ENCODE measurements at places on chromosomes 16 and 17.

DNA sequence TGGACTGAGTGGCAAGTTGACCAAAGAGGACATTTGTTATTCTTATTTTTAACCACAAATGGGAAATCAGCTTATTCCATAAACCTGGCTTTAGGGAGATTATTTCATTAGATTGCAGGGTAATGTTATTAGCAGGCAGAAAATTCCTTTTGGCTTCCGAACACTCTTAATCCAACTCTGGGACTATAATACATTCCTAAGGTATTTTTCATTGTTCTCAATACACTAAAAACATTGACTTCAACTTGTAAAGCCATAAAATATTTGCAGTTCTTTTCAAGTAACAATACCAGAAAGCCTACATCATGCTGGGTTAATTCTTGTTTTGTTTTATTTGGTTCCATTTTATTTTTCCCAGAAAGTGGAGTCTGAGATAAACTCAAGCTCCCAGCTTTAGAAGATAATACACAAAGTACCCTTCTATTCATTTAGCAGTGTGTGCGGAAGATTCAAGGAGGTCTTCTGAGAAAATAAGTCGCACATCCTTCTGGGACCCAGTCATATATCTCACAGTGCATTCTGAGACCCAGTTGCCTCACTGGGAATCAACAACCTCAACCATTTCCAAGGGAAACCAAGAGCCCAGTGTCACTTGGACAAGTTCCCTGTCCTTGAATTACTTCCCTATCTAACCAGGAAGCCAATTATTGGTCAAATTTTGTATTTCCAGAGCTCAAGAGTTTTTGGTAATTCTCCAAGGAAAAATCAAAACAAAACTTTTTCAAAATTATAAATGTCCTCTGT is 389.6 kb upstream of the DYNLRB2 start:
- no peak for DNase-seq

- no peak for DNase-seq
Measured at GRCh38 chr17:7867881-7868329, 10.1 kb downstream of the CYB5D1 start.

GRCh38 chr17:80822021-80822699 is 169.5 kb upstream of the CHMP6 start:
- DNase-seq = no peak

DNA sequence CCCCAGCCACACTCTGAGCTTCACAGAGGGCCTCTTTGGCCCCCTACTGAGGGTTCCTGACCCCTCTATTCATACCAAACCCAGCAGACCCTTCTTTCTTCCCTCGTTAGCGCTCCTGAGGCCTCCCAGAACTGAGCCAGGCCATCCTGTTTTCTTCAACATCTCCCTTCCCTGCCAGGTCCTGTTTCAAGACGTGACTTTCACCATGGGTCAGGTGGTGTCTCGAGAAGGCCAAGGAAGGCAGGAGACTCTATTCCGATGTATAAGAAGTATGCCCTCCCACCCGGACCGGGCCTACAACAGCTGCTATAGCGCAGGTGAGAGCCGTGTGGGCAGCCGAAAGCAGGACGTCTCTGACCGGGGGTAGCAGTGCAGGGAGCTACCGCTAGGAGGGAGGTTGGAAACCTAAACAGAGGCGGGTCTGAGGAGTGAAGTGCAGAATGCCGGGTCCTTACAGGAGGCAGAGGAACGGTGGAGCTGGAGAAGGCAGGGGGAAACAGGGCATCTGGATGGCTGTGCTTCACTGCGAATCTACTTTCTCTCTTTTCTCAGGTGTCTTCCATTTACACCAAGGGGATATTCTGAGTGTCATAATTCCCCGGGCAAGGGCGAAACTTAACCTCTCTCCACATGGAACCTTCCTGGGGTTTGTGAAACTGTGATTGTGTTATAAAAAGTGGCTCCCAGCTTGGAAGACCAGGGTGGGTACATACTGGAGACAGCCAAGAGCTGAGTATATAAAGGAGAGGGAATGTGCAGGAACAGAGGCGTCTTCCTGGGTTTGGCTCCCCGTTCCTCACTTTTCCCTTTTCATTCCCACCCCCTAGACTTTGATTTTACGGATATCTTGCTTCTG is 1.3 kb upstream of the SENP3 start:
- no peak for DNase-seq

- DNase-seq = peak; percentile 27
Measured at GRCh38 chr16:54927125-54928015, 3.3 kb upstream of the IRX5 start.

DNA sequence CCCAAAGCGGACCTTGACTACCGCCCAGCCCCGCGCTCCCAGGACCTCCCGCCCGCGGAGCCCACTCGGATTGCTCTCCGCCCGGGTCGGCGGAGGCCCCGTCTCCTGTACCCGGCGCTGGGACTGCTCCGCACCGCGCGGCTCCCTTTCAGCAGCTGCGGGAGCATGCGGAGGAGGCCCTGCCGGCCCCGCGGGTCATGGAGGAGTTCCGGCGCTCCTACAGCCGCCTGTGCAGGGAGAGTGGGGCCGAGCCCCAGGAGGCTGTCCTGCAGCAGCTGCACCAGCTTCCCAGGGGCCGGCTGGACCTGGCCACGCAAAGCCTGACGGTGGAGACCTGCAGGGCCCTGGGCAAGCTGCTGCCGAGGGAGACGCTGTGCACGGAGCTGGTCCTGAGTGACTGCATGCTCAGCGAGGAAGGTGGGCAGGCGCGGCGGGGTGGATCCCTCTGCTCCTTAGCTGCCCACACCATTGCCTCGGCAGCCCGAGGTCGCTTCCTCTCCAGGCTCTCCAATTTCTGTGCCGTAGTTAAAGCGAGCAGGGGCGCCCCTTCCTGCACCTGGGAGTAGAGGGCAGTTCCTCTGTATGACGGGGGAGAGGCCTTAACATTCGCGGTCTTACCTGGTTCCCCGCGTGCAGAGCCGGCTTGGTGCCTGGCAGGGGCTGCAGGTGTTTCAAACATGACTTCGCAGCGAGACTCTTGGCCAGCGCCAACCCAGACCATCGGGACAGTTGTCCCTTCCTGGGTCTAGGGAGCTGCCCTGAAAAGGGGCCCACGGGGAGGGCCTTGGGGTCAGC is 539 bp downstream of the LRRC45 start:
- DNase-seq = no peak

GRCh38 chr16:2238838-2239675 is 2.8 kb downstream of the DNASE1L2 start:
- no peak for DNase-seq

DNA sequence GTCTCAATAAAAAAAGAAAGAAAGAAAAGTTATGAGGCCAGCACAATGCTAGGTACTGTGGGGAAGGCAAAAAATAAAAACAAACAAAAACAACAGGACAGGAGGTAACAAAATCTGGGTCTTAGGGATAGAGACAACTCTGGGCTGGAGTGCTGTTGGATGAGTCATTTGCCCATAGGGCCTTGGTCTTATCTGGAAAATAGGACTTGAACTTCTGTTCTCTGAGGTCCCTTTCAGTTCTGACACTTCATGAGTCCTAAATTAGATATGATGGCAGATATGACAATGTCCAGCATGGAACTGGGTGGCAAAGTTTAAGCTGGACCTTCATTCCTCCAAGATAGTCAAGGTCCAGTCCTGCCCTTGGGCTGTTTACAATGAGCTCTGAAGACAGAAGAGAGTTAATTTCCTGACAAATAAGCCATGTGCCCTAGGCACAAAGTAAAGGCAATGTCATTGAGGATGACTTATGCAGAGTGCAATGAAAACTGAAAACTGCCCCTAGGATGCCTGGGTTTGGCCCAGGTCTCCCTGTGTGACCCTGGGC is 8.9 kb upstream of the HDAC5 start:
- no peak for DNase-seq

- no peak for DNase-seq
Measured at GRCh38 chr17:35088356-35088880, 24.9 kb upstream of the RFFL start.

DNA sequence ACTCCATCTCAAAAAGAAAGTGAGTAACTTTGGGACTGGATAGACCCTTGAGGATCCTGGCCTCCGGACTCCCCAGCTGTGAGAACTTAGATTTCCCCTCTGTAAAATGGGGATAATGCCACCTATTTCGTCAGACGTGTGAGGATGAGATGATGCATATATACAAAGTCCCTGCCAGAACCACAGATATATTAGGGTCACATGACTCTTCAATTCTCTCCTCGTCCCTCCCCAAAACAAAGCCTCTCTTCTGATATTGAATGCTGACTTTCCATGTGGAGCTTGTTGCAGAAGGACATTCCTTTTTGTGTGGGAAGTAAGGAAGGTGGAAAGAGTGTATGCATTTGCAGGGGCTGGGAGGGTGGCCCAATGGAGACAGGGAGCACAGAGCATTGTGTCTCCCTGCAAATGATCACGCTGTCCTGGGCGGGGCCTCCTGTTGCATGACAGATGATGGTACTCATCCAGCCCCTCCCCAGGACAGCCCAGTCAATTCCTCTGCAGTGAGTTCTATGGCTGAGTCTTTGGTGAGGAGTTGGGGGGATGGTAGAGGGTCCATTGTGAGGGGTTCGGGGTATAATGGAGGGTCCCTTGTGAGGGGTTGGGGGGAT is 35.1 kb upstream of the MGAT5B start:
- DNase-seq = no peak

DNA sequence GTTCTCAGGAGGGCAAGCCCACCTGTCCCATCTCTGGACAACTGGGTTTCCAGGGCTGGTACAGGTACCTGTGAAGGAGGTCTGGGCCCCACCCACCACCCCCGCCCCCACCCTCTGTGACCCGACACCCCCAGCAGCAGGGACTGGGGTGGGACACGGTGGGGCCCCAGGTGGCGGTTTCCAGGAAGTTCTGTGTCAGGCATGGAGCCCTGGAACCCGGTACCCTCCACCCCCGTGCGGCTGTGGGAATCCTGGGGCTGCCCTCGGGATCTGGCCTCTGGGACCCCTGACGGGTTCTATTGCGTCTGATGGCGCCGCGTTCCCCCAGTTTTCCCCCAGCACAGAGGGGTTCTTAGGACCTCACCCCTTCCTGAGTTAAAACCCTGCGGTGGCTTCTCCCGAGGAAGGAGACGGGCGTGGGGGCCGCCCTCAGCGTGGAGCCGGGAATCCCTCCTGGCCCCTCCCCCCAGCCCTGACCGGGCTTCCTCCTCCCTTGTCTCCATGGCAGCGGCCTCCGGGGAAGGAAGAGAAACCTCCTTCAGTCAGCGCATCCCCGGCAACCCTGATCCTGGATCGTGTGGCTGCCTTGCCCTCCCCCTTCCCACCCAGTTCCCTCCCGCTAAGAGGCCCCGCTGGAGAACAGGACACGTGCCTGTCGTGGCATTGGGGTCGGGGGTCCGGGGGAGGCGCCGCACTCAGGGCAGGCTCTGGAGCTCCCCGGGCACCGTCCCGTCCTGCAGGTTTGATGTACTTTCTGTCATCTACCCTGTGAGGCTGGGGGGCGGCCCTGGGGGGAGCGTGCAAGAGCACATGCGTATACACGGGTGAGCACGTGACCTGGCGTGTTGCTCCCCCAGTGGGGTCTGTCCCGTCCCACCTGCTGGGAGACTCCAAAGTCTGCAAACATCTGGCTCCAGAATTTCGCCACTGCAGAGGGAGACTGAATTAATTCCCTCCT is 30.3 kb downstream of the CACNA1H start:
- DNase-seq = peak; percentile 93

GRCh38 chr17:76199469-76199868 is 40.8 kb downstream of the RNF157 start:
- DNase-seq = no peak

DNA sequence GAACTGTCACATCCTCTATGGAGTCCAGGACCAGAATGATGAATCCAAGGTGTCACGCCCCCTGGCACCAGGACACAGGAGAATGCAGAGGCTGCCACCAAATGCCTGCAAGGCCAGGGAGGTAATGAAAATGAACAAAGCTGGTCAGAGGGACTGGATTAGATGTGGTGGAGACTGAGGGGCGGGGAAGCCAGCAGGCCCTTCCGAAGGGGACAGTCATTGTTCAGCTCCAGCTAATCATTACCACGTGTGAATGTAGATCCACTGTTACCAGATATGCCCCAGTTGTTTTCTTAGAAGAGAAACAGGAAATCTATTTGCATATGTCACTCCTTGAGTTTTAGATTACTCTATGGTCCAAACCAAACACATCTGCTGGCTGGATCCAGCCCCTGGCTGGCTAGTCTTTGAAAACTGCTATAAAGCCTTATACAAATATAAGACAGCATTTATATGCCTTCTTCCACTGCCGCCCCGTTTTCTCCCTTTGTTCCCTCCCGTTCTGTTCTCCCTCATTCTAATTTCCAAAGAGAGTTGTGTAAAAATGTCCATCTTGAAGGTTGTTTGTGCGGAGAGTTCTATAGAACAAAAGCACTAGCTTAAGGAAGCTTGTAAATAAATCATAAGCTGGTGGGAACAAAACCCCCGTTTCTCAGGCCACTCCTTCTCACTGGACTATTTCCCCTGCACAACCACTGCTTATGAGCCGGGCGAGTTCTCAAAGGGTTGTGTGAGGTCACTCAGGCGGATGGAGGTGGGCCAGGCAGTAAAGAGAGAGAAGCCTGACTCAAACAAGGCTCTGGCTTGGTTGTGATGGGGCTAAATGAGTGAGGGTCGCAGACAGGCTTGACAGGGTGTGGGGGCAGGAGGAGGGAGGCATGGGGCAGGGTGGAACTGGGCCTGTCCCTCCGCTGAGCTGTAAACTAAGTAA is 14.2 kb downstream of the CRYM start:
- DNase-seq = no peak

- DNase-seq = no peak
Measured at GRCh38 chr17:8324132-8324531, 14.1 kb downstream of the ARHGEF15 start.

DNA sequence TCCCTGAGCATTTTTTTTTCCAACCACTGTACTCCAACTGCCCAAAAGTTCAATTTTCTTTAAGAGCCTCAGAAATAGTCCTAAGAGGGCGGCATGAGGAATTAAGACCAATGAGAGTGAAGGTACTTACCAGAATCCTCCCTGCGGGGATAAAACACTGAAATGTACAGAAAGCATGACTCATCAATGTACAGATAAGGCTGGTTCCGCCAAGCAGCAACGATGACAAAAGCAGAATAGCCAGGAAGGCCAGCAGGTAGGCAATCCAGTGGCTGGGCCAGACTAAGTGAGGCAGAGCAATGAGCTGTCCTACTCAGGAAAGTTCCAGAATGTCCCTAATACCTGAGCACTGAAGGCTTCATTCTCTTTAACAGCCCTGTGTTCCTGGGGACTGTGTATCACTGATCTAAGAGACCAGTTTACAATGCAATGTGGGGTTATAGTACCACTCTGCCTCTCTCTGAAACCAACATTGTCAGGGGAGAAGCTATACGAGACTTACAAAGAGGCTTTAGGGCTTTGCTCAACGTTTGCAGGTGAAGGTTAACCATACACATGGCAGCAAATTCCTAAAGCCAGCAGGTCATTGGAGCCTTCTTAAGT is 11.0 kb upstream of the GPR139 start:
- no peak for DNase-seq

- DNase-seq = no peak
Measured at GRCh38 chr16:84548971-84549844, 44.7 kb upstream of the MEAK7 start.

- DNase-seq = no peak
Measured at GRCh38 chr16:10485698-10486382, 94.6 kb downstream of the EMP2 start.

- no peak for DNase-seq
Measured at GRCh38 chr16:16143931-16144330, 79.4 kb downstream of the ABCC6 start.
